ENCODE measurements at places on chromosomes 6 and 20.

DNA sequence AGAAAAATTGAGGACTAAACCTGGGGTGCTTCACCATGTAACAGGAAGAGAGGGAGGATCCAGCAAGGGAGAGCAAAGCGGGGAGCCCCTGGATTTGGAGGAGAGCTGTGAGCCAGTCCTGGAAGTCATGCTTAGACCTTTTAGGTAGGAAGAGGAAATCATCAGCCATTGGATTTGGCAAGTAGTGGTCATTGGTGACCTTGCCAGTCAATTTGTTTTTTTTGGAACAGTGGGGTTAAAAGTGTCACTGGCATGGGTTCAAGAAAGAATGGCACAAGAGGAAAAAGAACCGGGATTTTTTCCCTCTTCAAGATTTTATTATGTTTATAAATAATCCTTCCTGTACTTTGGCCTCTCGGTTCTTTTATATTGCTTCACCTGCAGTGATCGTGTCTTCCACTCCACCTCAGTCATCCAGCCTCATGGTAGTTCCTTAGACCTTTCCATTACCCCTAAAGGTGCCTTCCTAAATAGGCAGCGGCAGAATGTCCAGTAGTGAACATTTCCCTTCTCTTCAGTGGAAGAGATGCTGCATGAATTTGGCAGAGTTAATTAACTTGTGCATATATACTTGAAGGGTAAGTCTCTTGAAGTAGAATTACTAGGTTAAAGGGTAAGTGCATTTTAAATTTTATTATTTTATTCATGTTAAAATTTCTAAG is 124.7 kb downstream of the QKI start:
- no peak for DNase-seq

- DNase-seq = no peak
Measured at GRCh38 chr6:117951783-117952182, 44.7 kb downstream of the SLC35F1 start.

DNA sequence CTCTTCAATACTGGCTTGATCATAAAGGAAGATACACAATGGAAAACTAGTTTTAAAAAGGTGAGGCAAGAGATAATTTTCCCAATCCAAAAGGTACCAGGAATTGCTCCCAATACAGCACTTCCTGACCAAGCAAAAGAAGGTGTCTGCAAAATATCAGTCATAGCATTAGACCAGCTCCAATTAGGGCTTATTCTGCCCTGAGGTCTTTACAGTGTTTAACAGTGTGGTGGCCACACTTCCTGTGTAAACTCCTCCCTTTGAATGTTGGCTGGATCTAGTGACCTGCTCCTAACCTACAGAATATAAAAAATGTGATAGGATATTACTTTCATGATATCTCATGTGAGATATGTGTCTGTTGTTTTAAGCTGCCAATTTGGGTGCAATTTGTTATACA is 57.1 kb upstream of the BTN3A2 start:
- no peak for DNase-seq

GRCh38 chr6:33965766-33966165 is 162.0 kb upstream of the MLN start:
- no peak for DNase-seq

DNA sequence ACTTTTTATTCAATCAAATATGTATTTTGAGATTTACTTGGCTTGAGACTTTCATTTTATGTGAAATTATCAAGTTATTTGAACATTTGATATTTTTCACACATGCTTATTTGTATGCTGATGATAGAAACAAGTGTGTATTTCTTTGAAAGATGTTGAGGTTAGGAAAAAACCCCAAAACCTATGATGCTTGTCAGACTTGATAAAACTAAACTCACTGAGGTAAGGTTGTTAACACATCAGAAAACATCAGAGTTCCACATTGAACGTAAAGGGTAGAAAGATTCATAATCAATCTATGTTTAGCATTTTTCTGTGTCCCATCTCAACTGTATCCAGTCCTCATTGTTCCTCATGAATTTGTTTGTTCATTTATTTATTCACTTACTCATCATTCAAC is 12.2 kb downstream of the SF3B5 start:
- DNase-seq = no peak

DNA sequence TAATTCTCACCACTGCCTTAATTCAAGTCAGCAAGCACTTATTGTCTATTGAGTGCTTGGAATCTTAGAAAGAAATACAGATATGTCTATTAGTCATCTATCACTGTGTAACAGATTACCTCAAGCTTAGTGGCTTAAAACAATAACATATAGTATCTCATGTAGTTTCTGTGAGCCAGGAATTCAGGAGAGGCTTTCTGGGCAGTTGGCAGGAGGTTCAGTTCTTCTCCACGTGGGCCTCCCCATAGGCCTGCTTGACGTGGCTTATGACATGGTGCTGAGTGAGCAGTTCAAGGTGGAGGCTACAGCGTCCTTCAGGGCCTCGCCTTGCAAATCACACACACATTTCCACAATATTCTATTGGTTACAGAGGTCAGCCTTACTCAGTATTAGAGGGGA is 69.7 kb downstream of the DTD1 start:
- peak; percentile 45 for DNase-seq

DNA sequence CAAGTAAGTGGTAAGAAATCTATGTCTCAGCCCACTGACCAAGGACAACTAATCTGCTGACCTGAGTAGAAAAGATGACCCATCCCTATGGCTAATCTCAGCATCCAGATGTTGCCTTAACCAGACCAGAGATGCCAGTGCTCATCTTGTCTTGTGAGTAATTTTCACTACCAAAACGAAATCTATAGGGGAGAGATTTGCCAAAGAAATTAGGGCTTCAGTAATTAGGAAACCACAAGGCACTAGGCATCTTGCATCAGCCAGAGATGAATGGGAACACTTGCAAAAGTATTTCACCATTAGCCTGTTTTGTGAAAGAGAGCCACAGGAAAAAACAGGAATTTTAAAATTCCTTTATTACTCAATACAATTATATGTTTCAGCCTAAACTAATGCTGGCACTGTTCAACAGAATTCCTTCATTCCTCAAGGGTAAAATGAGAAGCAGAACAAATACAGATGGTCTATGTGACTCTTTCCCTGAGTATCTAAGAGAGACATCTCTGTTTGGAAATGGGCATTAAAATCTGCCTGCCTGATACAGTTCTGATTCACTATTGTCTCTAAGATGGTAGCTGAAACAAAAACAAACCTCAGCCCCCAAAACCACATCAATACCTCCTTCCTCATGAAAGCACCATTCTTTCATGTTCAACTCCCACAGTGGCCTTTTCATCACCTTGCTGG is 87.8 kb downstream of the GMDS start:
- peak; percentile 87 for DNase-seq

GRCh38 chr6:5442916-5443315 is 181.6 kb downstream of the FARS2 start:
- DNase-seq = no peak

- no peak for DNase-seq
Measured at GRCh38 chr20:19522071-19522801, 235.8 kb upstream of the RIN2 start.

DNA sequence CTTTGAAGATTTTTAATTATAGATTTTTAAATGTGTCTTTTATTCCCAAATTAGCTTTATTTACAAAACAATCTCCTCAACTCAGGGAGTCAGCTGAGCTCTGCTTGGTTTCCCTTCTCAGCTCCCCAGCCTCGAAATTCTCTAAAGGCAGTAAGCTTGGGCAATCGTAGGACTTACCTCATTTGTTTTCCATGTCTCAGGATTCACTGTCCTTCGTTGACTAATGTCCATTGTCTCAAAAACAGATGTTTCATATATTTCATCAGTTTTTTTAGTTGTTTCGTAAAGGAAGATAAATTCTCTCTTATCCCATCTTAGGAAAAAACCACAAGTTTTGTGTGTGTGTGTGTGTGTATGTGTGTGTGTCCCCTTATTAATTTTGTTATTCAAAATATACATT is 102.2 kb upstream of the ADGRF1 start:
- peak; percentile 84 for DNase-seq

- no peak for DNase-seq
Measured at GRCh38 chr6:151078655-151079054, 161.1 kb upstream of the AKAP12 start.

GRCh38 chr6:139472351-139473015 is 98.0 kb upstream of the CITED2 start:
- peak; percentile 77 for DNase-seq

DNA sequence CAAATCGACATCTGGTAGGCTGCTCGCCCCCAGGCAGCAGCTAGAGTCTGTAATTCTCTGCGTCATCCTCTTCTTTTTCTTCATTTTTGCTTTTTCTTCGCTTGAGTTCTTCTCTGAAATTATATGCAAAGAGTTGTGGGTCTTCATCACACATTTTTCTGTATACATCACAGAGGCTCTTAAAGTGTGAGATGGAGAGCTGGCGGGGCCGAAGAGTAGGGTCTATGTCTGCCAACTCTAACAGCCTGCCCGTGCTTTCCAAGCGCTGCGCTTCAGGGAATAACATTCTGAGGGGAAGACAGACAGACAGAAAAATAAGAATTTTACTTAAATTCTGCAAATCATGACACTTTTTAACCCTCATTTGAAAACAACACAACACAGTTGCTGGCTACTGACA is 6.0 kb upstream of the CLDN20 start:
- no peak for DNase-seq

DNA sequence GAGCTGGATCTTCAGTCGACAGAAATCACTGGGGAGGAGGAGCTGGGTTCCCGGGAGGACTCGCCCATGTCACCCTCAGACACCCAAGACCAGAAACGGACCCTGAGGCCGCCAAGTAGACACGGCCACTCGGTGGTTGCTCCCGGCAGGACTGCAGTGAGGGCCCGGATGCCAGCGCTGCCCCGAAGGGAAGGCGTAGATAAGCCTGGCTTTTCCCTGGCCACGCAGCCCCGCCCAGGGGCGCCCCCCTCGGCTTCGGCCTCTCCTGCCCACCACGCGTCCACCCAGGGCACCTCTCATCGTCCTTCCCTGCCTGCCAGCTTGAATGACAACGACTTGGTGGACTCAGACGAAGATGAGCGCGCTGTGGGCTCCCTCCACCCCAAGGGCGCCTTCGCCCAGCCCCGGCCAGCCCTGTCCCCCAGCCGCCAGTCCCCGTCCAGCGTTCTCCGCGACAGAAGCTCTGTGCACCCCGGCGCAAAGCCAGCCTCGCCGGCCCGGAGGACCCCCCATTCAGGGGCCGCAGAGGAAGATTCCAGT is 63.0 kb downstream of the FNDC1 start:
- DNase-seq = no peak

DNA sequence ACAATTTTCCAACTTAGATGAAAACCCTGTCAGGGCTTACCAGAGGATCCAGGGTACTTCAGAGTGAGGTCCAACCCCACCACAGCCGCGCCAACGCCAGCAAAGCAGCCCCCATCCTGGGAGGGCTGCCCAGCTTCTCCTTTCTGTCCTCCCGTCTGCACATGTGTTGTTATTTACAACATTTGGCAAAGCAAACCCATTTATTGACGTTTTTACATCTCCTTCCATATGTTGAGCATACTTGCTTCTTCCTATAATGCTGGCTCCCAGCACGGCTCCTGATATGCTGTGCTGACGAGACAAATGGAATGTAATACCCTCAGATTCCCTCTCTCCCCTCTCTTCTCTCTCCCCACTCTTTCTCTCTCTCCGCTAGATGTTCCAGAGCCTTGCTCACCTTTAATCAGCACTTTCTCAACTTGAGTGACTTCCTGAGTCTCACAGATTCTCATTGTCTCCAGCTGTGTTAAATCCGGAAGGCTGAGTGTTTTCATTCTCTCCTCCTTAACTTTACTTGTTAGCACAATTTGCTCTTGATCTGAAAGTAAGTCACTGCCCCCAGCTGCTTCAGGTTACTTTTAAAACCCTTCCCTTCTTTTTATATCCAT is 22.7 kb downstream of the RCAN2 start:
- DNase-seq = peak; percentile 9

GRCh38 chr6:116369964-116370759 is 585 bp upstream of the DSE start:
- no peak for DNase-seq

DNA sequence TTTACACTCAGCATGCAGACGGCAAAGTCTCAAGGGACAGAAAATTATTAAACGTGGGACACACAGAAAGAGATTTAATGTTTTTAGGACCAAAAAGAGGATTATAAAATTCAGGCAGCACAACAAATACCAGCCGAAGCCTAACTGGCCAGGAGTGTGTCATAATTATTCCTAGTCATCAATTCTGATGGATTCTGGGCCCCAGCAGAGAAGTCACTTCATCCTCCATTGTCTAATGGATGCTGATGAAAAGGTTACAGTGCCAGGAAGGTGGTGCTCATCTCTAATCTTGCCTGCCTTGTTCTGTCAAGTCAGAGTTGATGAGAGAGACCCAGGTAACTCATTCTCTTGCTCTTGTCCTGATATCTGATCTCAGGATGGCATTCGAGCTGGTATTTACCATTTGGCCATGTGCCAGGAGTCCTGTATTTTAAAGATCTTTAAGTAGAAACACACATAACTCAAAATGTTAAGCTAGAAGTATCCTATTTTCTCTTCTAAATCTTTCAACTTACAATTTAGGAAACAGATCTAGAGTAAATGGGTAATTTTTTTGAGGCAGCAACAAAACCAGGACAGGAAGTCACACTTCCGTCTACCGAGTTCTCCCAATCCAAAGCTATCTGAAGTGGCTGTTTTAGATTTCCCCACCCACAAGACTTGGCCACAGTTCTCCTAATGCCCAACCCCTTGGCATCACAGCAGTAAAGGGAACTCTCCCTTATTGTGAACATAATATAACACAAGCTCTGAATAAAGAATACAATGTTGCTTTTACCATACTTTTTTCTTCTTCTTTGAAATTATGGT is 50.0 kb downstream of the ADAT2 start:
- DNase-seq = no peak

DNA sequence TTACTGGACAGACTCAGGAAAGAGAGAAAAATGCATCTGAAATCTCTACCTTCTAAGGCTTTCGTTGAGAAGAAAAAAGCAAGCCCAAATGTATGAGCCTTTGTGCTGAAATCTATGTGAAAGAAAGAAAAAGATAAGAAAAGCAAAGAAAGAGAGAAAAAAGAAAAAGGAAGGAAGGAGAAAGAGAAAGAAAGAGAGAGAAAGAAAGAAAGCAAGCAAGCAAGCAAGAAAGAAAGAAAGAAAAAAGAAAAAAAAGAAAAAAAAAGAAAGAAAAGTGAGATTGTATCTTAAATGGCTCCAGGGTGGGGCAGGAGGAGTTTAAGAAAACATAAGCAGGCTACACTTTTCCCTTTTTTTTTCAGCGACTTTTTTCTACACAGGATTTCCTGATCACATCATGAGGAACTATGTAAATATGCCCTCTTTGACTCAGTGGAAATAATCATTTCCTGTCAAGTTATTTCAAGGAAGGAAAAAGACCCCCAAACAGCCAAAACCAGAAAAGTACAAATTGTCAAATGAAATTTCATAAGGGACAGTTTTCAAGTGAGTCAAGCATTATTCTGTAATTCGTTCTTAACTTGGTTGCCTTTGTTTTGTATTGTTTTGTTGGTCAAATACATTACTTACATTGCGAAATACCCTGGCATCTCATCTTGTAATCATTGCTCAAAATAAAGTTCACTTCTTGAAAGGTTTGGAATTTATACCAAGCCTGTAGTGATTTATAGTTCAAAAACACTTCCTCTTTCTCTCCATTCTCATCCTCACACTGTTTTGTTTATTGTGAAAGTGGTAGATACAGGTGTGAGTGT is 79.5 kb upstream of the RNF217 start:
- peak; percentile 73 for DNase-seq

GRCh38 chr6:142294679-142295078 is 7.1 kb upstream of the ADGRG6 start:
- no peak for DNase-seq

Data from GM23248 (cell line).